CD4-positive, alpha-beta T cell treated with Interleukin-15 for 1 hour (primary cell): ENCODE measurements at places on chromosomes 1 and 21.

GRCh38 chr21:45436351-45437065, 31.5 kb downstream of the COL18A1 start:
- DNase-seq, result no peak

GRCh38 chr1:45928486-45929205, 125.2 kb downstream of the MAST2 start:
- no peak for DNase-seq

- no peak for DNase-seq
Measured at GRCh38 chr1:225816643-225817538, 7.0 kb downstream of the EPHX1 start.

DNA sequence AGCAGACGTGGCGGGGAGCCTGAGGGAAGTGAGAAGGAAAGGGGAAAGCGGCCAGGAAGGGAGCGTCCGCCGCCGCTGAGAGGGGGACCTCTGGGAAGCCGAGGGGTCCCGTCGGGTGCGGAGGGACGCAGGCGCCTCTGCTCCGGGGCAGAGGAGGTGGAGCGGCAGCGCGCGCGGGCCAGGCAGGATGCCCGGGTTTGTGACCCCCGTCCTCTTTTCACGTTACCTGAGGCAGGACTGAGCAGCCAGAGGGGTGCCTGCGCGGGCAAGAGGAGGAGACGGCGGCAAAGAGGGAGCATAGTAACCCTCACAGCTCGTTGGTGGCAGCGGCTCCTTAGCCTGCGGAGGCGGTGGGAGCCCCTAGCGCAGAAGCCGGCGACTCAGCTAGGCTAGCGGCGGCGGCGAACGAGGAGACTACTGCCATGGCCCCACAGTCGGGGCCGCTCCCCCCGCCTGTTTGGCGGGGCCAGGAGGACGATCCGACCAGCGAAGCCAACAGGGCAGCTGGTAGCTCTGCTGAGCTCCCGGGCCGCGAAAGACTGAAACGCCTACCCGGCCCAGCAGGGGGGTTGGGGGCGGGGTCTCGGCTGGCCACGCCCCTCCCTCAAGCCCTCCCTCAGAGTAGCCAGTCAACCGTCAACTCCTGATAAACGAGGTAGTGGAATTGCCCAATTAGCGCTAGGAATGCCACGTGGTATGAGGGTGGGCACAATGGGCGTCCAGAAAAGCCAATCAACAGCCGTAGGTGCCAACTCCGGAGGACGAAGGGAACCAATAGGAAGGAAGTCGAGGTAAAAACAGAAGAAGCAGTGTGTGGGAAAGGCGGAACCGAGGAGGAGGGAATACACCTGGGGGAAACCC, at the start of gene TESK2:
TESK2 (minus strand) TSS at position 538 of the 861 bp plus-strand sequence. CDS start 33,378 bp downstream, outside the sequence.
- peak; percentile 99 for DNase-seq

DNA sequence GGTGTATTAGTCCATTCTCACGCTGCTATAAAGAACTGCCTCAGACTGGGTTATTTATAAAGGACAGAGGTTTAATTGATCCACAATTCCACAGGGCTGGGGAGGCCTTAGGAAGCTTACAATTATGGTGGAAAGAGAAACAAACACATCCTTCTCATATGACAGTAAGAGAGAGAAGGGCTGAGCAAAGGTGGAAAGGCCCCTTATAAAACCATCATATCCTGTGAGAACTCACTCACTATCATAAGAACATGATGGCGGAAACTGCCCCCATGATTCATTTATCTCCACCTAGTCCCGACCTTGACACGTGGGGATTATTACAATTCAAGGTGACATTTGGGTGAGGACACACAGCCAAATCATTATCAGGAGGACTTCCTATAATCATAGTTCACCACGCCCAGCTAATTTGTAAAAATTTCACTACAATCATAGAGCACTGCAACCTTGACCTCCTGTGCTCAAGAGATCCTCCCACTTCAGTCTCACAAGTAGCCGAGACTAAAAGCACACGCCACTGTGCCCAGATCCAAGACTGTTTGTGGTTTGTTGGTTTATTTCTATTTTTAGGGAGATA, 164.9 kb downstream of the RERE start:
- no peak for DNase-seq

- no peak for DNase-seq
Measured at GRCh38 chr1:61318319-61319125, 236.2 kb downstream of the NFIA start.

DNA sequence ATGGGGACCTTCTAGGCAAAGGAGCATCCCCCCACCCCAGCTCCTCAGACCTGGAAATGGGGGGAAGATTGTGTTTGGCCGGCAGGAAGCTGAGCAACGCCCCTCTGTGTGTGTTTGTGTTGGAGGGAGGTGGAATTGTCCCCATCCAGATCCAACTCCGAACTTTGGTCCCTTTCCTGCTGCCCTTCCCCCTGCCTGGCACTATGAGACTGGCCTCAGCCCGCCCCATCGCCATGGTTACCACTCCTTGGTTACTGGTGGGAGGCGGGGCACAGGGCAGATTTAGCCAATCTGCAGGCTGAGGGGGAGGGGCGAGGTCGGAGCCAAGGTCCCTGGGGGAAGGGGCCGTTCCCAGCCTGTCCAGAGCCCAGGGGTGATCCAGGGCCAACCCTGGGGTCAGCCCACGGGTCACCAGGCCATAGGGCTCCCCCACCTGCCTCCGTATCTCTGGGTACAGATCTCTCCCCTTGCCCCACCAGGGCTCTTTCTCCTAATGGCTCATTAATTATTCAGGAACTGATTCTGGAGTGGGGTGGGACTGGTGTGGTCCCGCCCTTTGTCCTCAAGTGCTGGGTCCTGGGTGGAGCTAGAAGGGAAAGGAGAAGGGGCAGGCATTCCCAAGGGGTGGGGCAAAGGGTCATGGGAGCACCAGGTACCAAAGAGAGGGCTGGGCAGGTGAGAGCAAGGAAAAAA, 15.2 kb downstream of the PTPRF start:
- no peak for DNase-seq

GRCh38 chr1:168303716-168304540, 23.3 kb downstream of the TBX19 start:
- no peak for DNase-seq

DNA sequence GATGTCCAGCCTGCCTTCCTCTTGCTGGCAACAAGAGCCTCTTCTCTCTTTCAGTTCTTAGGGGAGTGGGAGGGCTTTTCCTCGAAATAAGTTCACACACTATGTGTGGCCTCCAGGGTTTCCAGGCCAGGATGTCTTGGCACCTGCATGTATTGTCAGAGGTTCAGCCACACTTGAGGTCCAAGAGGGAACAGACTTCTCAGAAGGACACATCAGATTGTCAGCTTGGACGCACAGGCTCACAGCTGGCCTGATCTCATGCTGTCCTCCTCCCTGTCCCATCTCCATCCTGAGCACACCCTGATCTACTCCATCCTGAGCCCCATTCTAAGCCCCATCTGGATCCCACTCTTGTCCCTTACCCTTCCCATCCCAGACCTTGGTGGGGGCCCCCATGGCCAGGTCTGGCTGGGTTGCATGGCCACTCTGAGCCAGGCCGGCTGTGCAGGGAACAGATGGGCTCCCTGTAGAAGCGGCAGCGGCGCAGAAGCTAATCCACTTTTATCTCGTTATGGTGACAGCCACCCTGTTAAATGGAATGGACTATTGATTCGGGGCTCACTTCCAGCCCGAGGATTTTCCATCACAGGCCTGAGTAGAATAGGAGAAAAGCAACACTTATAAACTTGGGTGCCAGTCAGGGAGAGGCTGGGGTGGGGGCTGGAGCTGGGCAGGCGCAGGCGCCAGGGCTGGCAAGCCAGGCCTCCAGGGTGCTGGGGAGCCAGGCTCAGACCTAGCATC, 85.1 kb upstream of the CSF3R start:
- DNase-seq, result no peak

DNA sequence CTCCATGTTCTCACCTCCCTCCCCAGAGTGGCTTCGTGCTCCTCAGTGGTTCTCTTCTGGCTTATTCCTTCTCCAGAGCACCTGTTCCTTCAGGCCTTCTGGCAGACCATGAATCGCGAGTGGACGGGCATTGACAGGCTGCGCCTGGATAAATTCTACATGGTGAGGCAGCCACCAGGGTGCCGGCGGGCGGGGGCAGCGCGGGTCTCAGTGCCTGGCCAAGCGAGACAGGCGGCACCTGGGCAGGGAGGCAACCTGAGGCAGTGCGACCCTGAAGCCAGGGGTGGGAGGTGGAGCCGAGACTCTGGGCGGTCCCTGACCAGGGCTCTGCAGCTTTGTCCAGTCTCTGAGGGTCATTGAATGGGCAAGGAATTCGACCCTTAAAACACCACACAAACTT, 3.9 kb downstream of the RRP1 start:
- no peak for DNase-seq

GRCh38 chr1:224616756-224617409, 766 bp downstream of the CNIH3 start:
- DNase-seq, result no peak

DNA sequence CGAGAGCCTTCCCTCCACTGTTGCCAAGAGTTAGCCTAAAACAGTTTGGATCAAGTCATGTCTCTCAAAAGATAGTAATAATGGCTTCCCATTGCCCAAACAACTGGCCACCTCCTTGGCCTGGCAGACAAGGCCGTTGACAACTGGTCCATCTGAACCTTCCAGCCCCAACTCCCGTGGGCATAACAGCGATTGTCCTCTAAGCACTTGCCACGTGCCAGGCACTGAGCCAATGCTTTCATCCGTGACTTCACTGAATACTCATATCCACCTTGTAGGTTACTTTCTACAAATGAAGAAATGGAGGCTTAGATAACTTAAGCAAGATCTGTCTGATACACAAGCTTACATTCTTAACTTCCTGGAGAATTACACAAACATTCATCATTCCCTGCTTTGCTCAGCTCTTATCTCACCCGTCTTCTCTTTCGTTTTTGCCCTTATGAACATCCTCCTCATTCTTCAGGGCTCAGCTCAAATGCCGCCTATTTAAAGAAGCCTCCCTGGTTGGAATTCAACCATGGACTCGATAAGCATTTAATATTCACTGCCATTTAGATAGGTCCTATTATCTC, 106.4 kb downstream of the KCND3 start:
- DNase-seq, result no peak

GRCh38 chr1:216779686-216780085, 56.5 kb upstream of the ESRRG start:
- DNase-seq, result no peak

- peak; percentile 34 for DNase-seq
Measured at GRCh38 chr1:87826681-87827251, 498.1 kb downstream of the LMO4 start.

GRCh38 chr1:19811206-19811851, 3.8 kb downstream of the RNF186 start:
- peak; percentile 40 for DNase-seq

GRCh38 chr1:160149233-160149632, 2.2 kb upstream of the ATP1A4 start:
- DNase-seq, result no peak

DNA sequence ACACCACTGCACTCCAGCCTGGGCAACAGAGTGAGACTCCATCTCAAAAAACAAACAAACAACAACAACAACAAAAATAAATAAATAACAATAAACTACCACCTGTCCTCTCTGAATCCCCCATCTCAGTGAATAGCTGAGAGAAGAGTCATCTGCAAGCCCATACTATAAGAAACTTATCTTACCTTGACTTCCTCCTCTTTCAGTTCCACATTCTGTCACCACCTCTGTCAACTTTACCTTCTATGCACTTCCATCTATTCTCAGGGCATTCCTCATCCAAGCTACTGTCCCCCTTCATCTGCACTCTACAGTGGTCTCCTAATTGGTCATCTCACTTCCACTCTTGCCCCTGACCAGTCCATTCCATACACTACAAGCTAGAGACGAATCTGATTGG, 58.1 kb downstream of the KIAA0040 start:
- no peak for DNase-seq

DNA sequence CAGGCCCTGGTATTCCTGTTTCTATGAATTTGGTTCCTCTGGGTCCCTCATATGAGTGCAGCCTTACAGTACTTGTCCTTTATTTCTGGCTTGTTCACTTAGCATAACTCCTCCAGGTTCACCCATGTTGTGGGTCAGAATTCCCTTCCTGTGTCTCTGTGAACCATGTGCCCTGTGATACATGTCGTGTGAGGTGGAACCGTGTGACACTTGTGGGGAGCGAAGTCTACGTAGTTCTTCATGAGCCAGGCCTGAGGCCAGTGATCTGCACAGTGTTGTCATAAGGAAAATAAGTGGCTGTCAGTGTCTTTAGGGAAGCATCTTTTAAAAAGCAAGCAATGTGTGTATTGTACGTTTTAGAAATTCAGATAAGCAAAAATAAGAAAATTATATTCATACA, 122.8 kb downstream of the GALNT2 start:
- no peak for DNase-seq

GRCh38 chr1:59094001-59094400, 202.9 kb upstream of the FGGY start:
- no peak for DNase-seq

DNA sequence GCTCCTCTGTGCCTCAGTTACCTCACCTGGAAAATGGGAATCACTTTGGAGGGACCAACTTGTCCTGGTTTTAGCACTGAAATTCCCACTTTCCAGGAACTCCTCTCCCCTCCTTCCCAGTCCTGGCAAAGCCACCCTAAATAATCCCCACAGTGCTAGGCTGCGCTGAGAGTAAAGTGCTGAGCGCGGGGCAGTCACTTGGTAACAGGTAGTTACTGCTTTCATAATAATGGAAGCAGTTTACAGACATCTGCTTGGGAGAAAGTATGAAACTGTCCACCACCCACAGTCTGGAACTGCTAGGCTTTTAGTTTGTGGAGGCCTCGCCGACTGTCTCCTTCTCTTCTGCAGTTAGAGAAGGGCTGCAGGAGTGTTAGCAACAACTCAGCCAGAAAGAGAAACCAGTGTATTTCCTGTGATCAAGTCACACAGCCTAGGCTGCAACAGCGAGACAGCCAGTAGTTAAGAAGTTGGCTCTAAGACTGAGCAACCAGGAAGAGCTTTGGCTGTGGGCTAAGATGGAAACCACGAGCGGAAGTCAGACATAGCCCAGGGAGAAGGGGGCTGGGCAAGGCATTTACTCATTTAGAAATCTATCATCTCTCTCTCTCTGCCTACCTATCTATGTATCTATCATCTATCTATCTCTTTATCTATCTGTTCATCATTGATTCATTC, 30.8 kb upstream of the ABCG1 start:
- DNase-seq, result peak; percentile 85

- no peak for DNase-seq
Measured at GRCh38 chr1:40706626-40707025, 15.1 kb downstream of the NFYC start.

DNA sequence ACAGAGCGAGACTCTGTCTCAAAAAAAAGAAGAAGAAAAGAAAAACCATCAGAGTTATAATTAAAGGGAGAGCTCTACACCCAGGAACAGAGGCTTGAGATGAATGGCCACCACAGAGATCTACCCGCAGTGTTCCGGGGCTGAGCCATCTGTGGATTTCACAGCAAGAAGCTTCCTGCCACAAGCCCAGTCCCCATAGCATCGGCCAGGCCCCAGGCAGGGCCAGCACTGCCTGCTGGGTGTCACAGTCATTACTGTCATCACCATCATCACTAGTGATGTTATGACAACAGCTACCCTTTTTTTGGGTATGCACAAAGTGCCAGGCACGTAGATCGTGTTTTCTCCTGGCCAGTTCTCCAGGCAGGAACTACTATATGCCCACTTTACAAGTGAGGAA, 111.6 kb upstream of the VAMP3 start:
- no peak for DNase-seq

DNA sequence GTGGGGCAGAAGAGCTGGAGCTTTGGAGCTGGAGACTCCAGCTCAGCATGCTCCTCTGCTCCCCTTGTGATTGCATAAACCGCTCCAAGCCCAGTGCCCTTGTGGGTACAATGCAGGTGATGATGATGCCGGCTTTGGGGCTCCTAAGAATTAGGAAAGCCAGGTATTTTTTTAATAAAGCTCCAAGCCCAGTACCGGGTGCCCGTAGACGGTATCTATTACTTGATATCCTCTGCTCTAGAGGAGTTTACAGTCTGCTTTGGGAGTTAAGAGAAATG, 27.2 kb downstream of the TENT5C start:
- no peak for DNase-seq

GRCh38 chr1:98368995-98369394, 292.5 kb upstream of the SNX7 start:
- DNase-seq, result no peak
